ENCODE measurements at places on chromosomes 6 and 20. TPM values are rescaled to one million over a fixed set of nuclear protein-coding genes. Genes with fewer than 3 reads are reported as not detected.

Gene RIPOR2
- 8.3 TPM for total RNA-seq

Gene SLC4A11
- 0.51 TPM for total RNA-seq

Gene ULBP3
- 1.7 TPM for total RNA-seq

Gene LTB
- not detected for total RNA-seq

Gene FAM217A
- total RNA-seq = not detected

Gene CTAGE9
- total RNA-seq = not detected

Gene TCF21
- 0.19 TPM for total RNA-seq

Gene ALDH5A1
- total RNA-seq = 4.4 TPM

Gene EFCAB8
- total RNA-seq = not detected

All from subcutaneous adipose tissue (tissue), 4 donors.